Left colon (tissue), 2 donors: ENCODE measurements at places on chromosomes 16 and 17. TPM values are rescaled to one million over a fixed set of nuclear protein-coding genes. Genes with fewer than 3 reads are reported as not detected.

DNA sequence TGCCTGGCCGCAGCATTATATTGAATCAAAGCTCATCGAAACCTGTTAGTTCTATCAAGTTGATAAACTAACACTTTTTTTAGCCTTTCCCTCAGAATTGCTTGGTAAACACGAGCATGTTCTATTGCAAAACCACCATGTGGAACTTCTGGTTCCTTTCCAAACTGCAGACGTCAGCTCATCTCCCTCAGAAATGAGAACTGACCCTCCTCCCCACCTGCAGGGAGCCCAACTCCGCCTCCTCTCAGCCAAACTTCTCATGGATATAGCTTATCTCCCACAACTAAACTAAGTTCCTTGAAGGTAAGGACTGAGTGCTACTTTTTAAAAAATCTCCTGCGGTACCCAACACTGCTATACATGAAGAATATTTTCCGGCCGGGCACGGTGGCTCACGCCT lies 6.7 kb downstream of the SHMT1 start:
- DNase-seq, result no peak

GRCh38 chr16:23141500-23141899 lies 7.8 kb downstream of the USP31 start:
- DNase-seq, result no peak

The CES1 gene
- 2.8 TPM for total RNA-seq

DNA sequence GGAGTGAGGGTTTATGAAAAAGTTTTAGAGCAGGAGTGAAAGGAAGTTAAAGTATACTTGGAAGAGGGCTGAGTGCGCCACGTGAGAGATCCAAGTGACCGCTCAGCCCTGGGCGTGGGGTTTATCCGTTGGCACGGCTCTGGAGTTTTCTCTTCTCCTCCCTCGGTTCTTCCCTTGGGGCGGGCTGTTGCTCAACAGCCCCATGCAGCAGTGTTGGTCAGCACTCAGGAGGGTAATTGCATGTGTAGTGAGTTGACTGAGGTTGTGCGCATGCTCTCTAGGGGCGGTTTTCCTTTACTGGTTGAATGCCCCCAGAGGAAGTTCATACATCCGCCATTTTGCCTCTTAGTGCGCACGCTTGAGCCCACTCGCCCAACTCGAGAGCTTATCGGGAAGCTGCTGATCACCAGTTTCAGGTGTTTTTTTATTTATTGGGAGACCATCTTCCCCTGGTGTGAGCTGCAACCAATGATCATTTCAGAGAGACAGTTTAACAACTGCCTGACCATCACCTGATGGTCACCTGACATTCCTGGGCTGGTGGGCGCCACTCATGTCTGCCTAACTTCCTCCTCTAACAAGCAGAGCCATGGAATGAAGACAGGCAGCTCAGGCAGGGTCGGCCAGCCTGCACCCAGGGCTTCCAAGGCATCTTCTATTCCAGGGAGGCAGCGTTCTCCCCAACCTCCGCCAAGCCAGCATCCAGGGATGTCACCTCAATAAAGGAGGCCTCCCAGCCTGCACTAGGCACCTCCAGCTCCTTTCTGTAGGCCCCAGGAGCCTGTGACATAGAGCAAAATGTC lies 41.3 kb upstream of the DNAH17 start:
- DNase-seq, result no peak

GRCh38 chr16:19984135-19984534 lies 89.6 kb downstream of the GPR139 start:
- no peak for DNase-seq

DNA sequence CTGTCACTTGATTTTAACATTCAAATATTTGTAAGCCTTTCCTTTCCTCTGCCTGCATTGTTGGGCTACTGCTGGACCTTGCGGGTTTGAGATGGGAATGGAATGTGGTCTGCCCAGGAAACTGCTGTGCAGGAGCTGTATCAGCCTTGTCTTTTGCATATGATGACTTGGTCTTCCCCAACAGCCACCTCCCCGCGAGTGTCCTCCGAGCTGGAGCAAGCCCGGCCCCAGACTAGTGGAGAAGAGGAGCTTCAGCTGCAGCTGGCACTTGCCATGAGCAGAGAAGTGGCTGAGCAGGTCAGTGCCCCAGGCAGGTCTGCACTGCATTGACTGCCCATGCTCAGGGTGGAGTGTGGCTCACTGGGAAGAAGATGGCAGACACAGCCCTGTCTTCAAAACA lies 52.8 kb downstream of the B9D1 start:
- no peak for DNase-seq

The ZSCAN10 gene
- not detected for total RNA-seq

DNA sequence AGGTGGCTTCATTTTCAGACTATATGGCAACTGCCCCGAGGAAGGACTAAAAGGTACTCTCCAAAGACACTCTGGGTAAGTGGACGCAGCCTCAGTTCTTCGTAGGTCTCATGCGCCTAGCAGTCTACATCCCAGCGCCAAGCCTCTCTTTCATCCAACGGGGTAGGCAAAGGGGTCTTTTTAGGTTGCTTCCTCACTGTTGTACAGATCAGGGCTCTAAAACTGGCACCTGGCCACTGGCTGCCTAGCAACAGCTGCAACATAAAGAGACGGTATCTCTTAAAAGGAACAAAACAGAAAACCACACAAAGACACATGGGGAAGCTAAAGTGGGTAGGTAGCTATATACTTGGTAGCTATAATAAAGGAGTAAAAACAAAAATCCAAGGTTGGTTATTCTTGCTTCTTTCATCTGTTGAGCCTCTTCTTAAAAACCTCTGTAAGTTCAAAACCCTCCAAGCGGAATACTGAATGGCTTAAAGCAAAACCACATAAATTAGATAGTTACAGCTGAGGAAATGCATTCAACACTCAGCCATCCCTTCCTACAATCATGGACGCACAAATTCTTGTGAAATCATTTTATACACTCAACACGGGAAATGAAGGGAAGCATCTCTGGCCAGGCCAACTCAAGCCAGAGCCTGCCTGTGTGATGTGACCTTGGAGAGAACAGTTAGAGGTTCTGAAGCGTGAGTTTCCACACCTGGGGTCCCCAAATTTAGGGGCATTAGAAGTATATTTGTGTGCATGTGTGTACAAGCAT lies 22.7 kb downstream of the CYTH1 start:
- peak; percentile 75 for DNase-seq
